Stimulated activated CD4-positive, alpha-beta T cell treated with anti-CD3 and anti-CD28 coated beads, TNF-alpha, amount 100 ng/mL, for 24 hours (primary cell): ENCODE measurements at places on chromosomes 5 and 9.
A peak's percentile ranks its signal among the peaks of the same experiment; 100 is the strongest.

- DNase-seq, result no peak
Measured at GRCh38 chr5:120228262-120229031, 235.7 kb upstream of the PRR16 start.

GRCh38 chr5:134131165-134131564 is 16.7 kb downstream of the TCF7 start:
- no peak for DNase-seq

DNA sequence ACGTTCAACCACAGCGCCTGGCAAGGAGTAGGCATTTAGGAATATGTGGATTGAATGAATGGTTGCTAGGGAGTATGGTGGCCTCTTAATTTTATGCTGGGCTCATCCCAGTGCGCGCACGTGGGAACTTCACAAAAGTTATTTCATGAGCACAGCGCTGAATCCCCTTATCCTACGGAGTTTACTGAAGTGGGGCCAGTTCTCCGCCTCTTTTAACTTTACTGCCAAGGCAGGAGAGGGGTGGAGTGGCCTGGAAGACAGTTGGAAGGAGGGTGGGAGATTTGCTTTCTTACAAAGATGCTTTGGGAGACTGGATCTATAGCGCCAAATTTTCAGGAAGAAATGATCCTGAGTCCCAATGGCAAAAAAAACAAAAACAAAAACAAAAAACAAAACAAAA is 326.5 kb downstream of the SH3GL2 start:
- no peak for DNase-seq

GRCh38 chr5:150294551-150295071 is 5.0 kb upstream of the CAMK2A start:
- no peak for DNase-seq

DNA sequence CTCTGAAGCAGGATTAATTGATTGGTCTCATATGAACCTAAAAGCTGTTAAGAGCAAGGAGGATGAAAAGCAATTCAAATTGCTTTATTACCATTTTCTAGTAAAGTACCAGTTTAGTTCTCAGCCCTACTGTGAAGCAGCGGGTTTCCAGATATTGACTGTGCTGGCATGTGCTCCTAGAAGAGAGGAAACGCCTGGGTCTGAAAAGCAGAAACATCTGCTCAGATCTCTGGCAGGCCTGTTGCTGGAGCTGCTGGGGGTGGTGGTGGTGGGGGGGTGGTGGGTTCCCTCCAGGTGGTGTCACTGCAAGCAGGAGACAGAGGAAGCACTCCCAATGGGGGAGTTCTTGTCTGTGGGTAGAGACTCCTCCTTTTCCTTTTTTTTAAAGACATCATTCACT is 105.5 kb upstream of the ZNF462 start:
- no peak for DNase-seq

GRCh38 chr9:18396102-18396728 is 77.7 kb upstream of the ADAMTSL1 start:
- DNase-seq, result no peak

DNA sequence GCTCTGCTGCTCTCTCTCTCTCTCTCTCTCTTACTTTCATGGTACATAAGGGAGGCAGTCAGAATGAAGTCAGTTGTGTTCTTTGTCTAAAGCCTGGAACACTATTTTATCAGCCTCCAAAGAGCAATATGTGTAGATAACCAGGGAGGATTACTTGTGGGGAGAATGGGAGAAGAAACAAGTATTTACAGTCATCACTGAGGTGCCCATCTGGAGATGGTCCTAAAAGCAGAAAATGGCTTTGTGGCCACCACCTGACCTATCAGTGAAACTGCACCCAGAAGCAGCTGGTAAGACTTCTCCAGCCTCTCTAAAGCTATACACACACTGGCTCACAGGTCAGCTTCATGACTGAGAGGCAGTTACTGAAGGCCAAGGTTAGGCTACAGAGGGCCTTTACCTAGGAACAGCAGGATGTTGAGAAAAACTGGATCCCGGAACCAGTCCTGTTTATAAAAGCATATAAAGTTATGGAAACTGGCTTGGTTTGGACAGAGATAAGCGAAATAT is 75.1 kb downstream of the MRPS27 start:
- no peak for DNase-seq

DNA sequence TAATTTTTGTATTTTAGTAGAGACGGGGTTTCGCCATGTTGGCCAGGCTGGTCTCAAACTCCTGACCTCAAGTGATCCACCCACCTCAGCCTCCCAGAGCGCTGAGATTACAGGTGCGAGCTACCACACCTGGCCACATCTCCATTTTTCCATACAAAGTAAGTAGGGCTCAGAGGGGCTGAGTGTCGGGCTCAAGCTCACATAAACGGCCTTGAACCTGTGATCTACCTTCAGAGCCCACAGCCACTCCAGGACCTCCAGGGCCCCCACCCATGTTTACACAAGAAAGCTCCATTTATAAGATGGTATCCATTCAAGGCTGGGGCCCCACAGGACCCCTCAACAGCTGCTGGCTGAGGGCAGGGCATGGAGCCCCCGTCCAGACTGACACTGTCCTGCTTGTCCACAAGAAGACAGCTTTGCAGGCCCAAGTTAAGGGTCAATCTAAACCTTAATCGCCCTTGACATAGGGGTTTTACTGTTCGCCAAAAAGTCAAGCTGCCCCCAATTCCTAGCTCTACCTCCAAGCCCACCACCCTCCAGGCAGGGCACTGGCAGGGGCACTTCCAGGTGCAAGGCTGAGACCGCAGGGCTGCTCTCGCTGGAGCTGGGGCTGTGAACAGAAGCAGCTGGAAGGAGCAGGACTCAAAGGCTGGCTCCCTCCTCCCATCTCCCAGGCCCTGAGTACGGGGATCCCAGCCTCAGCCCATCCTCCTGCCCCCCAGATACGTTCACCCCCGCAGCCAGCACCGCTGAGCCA is 18.9 kb downstream of the FAM78A start:
- DNase-seq, result no peak

DNA sequence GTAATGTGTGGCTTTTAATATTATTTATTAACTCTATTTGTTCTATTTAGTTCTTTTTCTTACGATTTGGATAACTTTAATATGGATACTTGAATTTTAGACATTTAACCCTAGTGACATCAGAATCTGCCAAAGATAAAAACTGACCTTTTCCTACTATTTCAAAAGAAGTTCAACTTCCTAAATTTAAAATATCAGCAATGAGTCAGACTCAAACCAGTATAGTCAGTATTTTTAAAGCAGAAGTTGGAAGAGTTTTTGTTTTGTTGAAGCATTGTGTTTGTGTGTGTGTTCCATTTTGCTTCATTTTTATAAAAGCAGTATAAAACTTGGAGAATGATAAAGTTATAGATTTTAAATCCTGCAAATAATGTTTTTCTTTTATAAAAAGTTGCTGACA is 251.8 kb upstream of the RASA1 start:
- DNase-seq, result no peak

- DNase-seq, result no peak
Measured at GRCh38 chr9:77523891-77524290, 124.2 kb downstream of the GNA14 start.

- DNase-seq, result no peak
Measured at GRCh38 chr9:99425923-99426842, 204.1 kb downstream of the SEC61B start.

DNA sequence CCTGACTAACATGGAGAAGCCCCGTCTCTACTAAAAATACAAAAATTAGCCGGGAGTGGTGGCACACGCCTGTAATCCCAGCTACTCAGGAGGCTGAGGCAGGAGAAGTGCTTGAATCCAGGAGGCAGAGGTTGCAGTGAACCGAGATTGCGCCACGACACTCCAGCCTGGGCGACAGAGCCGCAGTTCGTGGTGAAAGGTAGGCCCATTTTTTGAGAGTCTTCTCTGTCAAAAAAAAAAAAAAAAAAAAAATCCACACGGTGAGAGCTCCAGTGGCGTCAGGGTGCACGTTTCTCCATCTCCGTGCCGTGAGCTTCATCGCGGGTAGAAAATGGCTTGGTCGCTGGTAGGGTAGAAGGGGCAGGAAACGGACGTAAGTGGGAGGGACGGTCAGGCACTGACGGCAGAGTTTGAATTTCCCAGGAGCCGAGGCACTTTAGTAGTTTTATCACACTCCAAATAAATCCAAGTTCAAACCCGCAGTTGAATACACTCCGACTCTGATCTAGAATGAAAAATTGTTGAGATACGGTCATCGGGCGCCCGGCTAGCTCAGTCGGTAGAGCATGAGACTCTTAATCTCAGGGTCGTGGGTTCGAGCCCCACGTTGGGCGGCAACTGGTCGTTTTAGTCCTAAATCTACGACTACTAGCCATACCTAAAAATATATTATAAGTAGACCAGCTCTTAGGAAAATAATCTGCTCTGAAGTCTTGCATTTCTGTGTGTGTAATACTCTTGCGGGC is 2.4 kb upstream of the TRIM7 start:
- DNase-seq, result peak; percentile 94

DNA sequence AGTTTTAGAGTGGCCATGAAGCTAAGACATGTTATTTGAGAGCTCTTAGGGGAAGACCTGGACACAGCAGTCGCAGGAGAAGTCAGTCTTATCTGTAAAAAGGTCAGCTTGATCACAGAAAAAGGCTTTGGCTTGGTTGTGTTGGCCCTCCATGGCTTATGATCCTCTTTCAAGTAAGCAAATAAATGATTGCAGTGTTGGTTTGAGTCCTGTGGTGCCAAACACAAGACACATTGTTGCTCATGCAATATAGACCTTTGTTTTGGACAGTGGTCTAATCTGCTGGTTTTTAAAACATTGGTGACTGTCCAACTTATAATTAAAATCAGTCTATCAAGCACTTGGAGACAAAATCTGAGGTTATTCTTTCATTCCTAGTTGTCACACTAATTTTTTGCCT is 54.0 kb downstream of the DOCK8 start:
- DNase-seq, result no peak

DNA sequence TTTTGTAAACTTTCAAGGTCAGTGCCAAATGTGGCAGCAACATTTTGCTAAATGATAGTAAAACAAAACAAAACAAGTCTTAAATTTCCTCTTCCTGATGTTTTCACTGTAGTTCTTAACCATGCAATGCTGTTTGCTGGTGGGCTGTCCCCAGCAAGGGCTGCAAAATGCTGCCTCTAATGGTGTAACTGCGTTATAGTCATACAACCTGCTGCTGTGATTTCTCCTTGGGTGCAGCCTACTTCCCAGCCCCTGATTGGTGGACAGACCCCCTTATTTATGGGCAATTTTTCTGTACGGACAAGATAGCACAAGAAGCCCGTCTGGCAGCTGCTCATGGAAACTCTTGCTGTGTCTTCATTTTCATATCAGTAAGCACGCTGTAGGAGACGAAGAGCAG is 26.6 kb upstream of the PIP5K1B start:
- DNase-seq, result no peak

GRCh38 chr9:120689860-120690259 is 24.4 kb downstream of the MEGF9 start:
- DNase-seq, result no peak

DNA sequence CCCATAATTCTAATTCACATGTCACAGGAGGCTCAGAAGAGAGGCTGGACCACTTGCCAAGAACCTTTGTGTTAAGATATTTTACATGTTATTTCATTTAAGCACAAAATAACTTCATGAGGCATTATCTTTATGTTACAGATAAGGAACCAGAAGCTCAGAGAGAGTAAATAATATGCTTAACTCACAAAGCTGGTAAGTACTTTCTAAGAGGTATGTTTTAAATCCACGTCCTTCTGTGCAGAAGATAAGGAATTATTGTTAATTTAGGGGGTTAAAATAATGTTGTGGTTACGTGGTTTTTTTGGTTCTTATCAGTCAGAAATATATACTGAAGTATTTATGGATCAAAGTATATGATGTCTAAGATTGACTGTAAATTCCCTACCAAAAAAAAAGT is 8.0 kb downstream of the STRBP start:
- no peak for DNase-seq

- DNase-seq, result no peak
Measured at GRCh38 chr9:76688471-76689238, 75.6 kb upstream of the PCA3 start.

GRCh38 chr5:107868650-107869409 is 198.1 kb upstream of the EFNA5 start:
- no peak for DNase-seq

GRCh38 chr9:70415476-70415875 is 1.0 kb upstream of the KLF9 start:
- no peak for DNase-seq

- DNase-seq, result no peak
Measured at GRCh38 chr9:85302938-85303756, 438.6 kb downstream of the AGTPBP1 start.

DNA sequence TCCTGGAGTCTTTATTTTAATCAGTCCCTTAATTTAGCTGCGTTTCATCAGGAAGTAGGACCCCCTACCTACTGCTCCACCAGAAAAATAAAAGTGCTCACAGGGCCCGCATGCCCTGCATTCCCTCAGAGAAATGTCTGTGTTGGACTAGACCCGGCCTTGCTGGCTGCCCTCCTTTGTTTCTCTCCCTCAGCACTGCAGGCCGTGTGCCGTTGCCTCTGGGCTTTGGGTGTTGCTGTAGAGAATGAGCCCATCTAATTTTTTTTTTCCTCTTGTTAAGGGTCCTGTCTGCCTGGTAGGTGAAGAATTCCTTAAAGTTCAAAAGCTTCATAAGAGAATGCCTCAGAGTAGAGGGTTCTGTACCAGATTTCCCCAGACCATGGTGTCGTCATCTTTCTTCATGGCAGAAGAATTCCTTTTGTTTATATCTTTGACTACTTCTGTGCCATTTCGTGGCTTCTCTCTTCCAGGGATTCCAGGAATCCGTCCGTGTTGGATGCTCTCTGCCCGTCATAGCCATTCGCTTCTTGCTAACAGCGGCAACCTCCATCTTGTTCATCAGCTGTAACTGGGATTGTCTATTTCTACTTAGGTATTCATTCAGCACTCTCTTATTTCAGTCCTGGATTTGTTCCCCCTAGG is 49.8 kb upstream of the ANGPTL2 start:
- DNase-seq, result no peak

- no peak for DNase-seq
Measured at GRCh38 chr5:171872666-171873065, 87.0 kb downstream of the SMIM23 start.

- DNase-seq, result no peak
Measured at GRCh38 chr5:124343451-124343867, 403.0 kb downstream of the ZNF608 start.

DNA sequence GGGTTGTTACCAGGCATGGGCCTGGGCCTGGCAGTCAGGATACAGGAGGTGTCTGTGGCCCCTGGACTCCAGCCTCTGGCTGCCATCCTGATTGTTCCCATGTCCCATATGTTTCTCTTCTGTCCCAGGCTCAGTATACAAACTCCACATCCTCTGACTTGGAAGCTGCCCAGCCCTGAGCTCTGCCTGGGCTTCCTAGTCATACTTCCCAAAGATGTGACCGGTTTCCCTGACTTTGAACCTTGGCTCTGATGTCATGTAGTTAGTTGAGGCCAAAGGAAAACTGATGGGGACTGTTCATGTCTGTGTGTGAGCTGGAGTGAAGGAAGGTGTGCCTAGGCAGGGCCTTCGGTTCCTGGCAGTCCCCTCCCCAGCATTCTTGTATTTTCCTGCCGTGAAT is 50.4 kb downstream of the CYSTM1 start:
- no peak for DNase-seq

GRCh38 chr5:91591076-91591475 is 208.0 kb upstream of the ARRDC3 start:
- no peak for DNase-seq

GRCh38 chr9:95438561-95439357 is 78.0 kb downstream of the PTCH1 start:
- no peak for DNase-seq
